ENCODE measurements at places on chromosomes 5 and 9.

GRCh38 chr5:31452314-31452713 lies 79.6 kb downstream of the DROSHA start:
- no peak for DNase-seq

DNA sequence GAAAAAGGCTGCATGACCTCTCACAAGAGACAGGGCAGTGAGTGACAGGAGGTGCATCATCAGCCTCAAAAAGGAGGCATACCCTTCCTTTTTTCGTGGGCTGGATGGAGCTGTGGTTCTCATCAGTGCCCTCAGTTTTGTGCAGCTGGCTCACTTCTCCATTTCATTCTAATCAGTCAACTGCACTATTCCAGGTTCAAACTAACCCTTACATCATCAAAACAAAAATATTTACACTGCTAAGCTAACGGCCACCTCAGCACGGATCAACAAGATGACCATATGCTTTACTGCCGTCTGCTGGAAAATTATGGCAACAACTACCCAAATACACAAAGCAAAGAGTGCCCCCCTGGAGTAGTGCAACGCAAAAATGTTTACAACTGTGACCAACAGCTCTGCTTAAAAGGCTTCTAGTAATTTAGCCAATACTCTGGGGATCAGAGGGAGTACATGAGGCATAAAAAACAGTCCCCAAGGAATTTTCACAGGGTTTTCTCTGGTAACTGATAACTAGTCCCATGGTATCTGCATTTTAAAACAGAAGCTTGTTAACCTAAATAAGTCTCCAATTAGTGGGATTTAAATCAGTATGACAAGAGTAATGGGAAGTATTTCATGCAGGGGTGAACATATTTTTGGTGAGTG lies 10.8 kb downstream of the KCNV2 start:
- DNase-seq = peak; percentile 74

GRCh38 chr9:106110483-106110882 lies 416.1 kb downstream of the TMEM38B start:
- DNase-seq = no peak

DNA sequence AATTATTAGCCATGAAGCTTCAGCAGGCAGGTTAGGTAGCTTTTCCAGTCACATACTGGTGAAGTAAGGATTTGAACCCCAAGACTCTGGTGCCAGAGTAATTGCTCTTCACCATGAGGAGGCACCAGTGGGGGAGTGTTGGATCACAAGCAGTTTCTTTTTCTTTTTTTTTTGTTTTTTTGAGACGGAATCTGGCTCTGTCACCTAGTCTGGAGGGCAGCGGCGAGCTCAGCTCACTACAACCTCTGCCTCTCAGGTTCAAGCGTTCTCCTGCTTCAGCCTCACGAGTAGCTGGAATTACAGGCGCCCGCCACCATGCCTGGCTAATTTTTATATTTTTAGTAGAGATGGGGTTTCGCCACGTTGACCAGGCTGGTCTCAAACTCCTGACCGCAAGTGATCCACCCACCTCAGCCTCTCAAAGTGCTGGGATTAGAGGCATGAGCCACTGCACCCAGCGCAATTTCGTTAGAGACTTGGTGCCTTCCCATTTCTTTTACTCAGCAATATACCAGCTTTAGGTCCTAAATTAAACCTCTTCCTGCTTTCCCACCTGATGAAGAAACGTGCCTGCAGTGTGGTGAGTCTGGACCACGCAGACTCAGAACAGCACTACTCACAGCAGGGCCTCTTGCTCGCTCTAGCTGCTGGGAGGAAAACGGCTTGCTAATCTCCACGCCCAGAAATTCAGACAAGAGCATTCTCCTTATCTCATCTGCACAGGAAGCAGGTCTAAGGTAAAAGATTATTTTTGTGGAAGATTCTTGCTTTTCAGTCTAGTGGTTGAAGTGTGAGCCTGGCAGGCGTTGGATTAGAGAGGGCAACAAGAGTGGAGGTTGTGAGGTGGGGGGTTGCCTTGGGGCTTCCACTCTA lies at the start of gene S100Z:
TSS of gene S100Z (plus strand) at position 596 of the 873 bp plus-strand sequence. CDS start 25,346 bp downstream, outside the sequence.
- DNase-seq = no peak

DNA sequence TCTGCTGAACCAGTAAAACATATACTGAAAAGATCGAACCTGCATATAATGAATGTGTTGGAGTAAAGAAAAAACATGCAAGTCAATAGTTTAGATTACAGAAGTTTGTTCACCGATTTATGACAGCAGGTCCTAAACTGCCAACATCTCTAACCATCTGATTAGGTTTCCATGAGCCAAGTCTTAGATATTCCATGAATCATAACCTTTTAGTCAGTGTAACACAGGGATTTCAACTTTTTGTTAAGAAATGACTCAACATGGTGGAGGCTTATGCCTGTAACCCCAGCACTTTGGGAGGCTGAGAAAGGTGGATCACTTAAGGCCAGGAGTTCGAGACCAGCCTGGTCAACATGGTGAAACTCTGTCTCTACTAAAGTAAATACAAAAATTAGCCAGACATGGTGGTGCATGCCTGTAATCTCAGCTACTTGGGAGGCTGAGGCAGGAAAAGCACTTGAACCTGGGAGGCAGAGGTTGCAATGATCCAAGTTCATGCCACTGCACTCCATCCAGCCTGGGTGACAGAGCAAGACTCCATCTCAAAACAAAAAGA lies 38.7 kb downstream of the APC start:
- DNase-seq = peak; percentile 93

DNA sequence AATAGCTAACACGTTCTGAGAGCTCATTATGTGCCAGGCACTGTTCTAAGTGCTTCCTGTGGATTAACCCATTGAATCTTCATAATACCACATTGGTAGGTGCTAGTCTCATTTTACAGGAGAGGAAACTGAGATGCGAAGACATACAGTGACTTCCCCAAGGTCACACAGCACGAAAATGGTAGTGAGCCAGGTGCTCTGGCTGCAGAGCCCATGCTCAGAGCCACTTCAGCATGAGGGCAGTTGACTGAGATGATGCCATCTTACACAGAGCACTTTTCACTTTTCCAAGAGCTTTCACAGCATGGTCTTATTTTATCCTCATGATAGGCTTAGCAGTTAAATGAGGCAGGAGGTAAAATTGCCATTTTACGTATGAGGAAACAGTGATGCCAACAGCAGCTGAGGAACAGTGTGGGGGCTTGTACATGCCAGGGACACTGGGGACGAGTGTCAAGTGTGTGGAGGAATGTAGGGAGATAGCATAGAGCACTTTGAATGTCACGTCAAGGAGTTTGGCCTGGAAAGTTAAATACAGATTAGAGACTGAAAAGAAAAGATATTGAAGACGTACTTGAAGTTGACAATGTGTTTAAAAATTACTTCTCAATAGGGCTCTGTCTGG lies 180.0 kb downstream of the KIF4B start:
- no peak for DNase-seq

DNA sequence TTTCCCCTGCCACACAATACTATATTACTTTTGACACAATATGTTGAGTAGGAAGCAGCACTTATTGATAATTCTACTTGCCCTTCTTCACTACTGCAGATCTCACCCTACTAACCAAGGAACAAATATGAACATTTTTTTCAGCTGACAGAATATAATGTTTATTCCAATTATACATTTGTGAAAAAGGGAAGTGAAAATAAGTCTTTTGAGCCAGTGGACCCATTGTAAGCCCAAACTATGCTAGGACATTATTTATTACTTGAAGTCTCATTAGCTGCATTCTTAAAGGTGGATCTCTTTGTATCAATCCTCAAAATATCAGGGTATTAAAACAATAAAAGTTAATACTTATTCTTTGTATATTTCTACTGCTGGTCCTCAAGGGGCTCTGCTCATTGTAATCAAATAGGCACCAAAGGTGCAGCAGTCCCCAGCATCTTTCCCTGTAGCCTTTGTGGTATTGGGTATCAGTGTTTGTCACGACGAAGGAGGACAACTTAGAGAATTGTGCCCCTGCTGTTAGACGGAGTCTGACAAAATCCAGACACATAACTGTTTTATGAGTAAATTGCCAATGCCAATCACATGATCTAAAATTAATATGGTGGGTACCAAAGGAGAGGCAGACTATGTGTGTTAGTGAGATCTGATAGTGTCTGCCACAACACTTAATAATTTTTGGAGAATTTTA lies 453.5 kb upstream of the CDH9 start:
- no peak for DNase-seq

- DNase-seq = no peak
Measured at GRCh38 chr9:133981589-133981957, 10.6 kb downstream of the VAV2 start.

DNA sequence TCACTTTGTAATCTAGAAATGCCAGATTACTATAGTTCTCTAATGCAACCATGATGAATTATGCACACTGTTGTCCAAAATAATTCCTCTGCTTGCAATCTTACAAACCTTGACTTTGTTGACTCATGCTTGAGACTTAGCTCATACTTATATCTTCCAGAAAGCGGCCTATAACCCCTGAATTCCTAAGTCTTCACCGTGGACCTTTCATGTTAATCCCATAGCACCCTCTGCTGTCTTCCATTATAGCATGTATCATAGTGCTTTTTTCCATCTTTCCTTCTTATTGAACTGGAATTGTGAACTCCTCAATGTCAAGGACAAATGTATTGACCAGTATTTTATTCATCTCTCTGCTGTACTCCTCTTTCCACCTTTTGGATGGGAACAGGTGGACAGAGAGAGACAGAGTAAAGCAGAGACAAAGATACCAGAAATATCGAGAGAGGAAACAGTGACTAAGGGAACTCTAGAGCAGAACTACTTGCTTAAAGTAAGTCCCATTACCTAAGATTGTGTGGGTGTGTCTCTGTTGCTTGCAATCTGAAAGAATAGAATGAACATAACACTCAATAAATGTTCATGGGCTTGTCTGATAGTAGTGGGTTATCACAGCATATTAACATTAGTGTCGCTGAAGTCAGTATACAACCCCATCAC lies 110.0 kb downstream of the LURAP1L start:
- peak; percentile 95 for DNase-seq

DNA sequence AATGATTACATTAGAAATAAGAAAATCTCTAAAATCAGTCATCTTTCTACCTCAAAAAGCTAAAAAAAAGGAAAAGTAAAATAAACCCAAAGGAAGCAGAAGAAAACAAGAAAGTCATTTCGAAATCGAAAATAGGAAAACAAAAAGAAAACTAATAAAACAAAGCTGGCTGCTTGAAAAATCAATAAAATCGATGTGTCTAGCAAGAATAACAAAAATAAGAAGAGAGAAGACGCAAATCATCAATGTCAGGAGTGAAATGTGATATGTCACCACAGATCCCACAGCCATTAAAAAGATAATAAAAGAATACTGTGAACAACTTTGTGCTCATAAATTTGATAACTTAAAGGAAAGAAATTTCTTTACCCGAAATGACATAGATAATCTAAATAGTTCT lies 218.1 kb upstream of the S1PR3 start:
- no peak for DNase-seq

DNA sequence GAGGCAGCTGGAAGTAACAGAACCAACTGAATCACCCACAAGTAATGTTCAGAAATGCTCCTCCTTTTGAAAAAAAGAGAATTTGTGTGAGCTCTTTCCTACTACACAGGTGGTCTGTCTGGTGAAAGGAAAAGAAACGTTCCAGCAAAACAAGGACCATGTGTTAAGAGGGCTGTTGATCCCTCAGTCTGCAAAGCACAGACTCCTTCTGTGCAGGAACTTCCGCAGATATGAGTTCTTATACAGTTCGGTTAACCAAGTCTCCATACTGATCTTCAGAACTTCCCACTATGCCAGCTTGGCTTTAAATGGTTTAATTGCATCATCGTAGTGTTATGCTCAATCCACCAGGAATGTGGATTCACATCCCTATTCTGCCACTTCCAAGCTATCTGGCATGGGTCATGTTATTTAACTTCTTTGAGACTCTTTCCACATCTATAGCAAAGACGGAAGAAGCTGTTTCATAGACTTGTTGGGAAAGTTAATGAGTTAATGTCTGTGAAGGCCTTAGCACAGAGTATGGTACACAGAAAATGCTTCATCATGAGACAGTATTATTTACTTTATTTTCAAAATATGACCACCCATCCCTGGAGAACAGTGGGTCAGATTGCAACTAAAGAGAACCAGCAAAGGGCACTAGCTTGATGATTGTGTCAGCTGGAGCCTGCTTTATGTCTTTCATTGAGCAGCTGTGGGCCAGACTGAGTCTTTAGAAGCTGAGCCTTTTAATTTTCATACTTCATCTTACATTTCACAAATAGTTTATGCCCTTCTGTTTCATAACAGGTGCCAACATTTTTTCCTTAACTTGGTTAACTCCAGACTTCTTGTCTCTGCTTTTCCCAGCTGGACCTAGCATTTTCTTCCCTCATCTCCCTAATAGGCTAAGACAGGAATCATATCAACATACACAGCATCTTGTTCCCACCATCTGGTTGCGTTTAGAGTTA lies 89.9 kb downstream of the MAMDC2 start:
- DNase-seq = peak; percentile 40

DNA sequence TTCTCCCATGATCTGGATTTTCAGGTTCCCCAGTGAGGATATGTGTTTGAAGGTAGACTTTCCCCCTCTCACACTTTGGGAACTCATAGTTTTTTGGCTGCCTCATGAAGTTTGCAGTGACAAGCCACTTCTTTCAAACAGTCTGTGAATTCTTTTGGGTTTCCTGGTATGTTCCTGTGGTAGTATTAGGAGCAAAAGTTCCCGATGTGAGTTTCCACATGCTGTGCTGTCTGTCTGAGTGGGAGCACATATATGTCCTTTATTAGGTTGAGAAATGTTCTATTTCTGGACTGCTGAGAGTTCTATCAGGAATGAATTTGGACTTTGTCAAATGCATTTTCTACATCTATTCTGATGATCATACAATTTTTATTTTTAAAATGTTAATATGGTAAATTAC lies 273.2 kb upstream of the TARS1 start:
- DNase-seq = no peak

DNA sequence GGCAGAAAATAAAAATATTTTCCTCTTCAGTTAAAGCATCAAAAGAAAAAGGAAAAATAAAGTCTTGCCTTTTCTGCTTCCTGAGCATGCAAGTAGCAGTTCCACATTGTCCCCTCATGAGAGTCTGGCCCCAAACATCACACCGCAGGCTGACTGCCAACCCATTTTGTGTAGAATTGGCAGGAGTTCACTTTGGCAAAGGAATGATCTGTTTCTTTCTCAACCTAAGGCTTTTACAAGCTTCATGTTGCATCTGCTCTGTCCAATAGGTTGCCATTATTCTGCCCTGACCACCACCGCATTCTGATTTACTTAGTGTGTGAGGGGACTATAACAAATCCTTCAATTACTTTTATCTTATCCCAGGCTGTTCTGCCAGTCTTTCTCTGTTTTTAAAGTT lies 249.5 kb downstream of the ISL1 start:
- DNase-seq = peak; percentile 26

- no peak for DNase-seq
Measured at GRCh38 chr5:154840435-154841272, 9.7 kb downstream of the FAXDC2 start.

- DNase-seq = no peak
Measured at GRCh38 chr9:35675732-35676392, 2.1 kb downstream of the CA9 start.

GRCh38 chr9:34983209-34983608 lies 6.3 kb upstream of the DNAJB5 start:
- DNase-seq = no peak

Data from fibroblast of the aortic adventitia (primary cell).